Cortex of kidney (tissue), 1 donor: ENCODE measurements at places on chromosomes 16 and 17.

DNA sequence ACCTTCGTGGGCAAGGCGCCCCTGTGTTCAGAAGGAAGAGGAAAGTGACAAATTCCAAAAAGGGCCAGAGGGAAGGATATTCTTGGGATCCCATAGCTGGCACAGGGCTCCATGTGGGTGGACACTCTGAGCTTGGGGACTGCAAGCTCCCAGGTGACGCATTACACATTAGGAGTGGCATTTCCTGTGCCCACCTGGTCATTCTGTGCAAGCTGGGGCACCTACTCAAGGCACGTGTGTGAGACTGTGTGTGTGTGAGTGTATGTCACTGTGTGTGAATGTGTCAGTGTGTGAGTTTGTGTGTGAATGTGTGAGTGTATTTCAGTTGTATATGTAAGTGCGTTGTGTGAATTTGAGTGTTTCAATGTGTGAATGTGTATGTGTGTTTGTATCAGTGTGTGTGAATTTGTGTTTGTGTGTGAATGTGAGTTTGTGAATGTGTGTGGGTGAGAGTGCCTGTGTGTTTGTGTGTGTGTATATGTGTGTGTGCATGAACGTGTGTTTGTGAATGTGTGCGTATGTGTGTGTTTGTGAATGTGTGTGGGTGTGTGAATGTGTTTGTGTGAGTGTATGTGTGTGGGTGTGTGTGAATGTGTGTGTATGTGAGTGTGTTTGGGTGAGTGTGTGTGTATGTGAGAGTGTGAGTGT is 1.6 kb upstream of the CD300A start:
- no peak for DNase-seq

DNA sequence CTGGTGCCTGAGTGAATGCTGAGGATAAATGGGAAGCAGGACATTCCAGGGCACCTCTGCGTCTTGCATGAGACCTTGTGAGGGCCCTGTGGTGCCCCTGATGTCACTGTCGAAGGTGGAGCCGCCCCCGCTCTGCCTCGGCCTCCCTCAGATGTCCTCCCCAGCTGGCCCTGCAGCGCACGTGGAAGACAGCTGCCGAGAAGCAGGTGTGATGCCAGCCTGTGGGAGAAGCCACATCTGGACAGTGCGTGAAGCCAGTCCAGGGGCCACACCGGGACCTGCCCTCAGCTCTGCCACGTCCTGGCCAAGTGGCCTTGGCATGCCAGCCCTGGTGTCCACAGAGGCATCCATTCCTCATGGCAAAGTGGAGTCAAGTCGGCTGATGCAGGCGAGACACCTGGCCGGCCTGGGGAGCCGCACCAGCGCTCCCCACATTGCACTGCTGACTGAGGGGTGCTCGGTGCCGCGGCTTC is 21.6 kb upstream of the METRNL start:
- no peak for DNase-seq

DNA sequence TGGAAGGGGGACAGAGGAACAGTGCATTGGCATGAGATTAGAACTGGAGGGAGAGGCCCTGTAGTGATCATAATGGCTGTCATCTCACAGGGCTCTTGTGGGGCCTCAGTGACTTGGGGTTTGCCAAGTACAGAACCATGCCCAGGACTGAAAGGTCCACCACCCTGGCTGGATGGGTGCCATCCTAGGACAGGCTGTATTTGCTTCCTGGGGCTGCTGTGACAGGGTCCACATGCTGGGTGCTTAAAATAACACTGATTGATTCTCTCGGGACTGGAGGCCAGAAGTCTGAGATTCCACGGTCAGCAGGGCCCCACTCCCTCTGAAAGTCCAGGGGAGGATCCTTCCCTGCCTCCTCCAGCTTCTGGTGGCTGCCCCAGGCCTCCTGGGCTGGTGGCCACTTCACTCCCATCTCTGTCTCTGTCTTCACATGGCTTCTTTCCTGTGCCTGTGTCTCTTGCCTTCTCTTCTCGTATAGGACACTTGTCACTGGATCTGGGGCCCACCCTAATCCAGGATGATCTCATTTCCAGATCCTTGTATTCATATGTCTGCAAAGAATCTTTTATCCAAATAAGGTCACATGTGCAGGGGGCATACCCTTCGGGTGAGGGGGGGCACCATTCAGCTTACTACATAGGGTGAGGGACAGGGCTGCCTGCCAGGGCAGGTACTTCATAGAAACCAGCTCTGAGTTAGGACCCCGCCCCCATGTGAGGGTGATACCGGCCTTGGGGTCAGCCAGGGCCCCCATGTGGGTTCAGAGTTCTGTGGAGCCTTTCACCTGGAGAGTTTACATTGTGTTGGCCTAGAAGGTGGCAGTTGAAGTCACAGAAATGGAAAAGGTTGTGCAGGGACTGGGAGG is 52.6 kb downstream of the USP22 start:
- DNase-seq = no peak

- DNase-seq = no peak
These were observed 6.3 kb downstream of the CA5A start for GRCh38 chr16:87929986-87930385.

- DNase-seq = no peak
These were observed 14.7 kb downstream of the DLG4 start for GRCh38 chr17:7204828-7205461.

DNA sequence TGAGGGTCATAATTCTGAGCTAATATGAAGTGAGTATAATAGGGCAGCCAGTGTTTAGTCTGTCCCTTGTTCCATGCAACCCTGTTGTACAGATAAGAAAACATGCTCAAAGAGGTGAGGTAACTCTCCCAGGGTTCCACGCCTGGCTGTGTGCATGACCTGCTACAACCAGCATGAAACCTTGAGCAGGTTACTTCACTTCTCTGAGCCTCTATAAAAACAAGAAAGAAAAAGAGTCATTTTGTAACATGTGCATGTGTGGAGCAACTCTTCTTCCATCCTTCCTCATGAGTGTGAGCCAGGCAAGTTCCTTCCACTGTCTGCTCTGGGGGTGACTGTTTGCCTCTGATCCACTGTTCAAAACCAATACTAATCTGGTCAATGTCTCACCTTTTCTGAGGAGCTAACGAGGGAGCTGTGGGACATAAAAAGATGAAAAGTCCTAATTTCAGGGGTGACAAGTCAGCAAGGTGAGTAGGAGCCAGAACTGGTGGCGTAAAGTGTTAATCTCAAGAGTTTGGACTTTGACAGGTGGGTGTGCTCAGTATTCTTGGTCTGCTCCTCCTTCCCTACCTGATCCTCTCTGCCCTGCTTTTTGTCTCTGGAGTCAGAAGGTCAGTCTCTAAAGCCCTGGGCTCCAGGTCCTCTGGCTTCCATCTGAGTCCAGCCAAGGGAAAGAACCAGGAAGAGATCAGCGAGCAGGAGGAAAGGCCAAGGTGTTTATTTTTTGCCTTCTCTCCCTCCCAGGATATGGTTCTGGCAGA is 21.5 kb downstream of the GFOD2 start:
- DNase-seq = no peak

DNA sequence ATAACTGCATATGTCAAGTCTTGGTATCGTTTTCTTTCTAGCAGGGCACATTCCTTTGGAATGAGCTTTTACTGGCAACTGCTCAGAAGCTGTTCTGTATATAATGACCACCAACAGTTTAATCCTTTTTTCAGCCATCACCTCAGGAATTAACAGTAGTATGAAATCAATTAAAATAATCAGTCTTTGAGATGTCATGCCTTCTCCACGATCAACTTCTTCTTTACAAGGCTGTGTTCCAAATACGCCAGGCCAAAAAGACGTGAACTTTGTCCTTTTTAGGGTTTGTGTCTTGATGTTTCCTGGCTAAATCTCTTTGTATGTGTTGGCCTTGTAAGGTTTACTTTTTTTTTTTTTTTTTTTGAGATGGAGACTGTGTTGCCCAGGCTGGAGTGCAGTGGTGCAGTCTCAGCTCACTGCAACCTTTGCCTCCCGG is 54.9 kb downstream of the ABCC1 start:
- no peak for DNase-seq

- no peak for DNase-seq
These were observed 491 bp downstream of the SLC25A19 start for GRCh38 chr17:75288770-75289114.

- DNase-seq = no peak
These were observed 232.4 kb downstream of the IRX3 start for GRCh38 chr16:54053891-54054820.

- DNase-seq = no peak
These were observed 54.6 kb downstream of the ABCC12 start for GRCh38 chr16:48101069-48101674.

DNA sequence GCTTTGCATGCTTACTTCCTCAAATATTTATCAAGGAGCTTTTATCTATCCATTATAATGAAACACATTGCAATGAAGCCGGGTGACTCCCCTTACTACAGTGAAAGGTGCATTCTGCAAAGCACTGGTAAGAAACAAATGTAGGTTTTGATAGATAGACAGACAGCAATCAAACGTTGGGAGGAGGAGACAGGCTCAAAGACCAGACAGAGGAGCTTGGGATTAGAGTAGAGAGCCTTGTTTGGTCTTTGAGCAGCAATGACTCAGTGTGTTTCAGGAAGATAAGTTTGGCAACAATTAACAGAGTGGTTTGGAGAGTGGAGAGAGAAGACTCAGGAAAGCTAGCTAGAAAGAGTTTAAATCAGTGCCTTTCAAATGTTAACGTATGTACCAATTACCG is 68.8 kb downstream of the ZNF18 start:
- DNase-seq = no peak
